Type B pancreatic cell (in vitro differentiated cells): ENCODE measurements at places on chromosomes 7 and 10.

DNA sequence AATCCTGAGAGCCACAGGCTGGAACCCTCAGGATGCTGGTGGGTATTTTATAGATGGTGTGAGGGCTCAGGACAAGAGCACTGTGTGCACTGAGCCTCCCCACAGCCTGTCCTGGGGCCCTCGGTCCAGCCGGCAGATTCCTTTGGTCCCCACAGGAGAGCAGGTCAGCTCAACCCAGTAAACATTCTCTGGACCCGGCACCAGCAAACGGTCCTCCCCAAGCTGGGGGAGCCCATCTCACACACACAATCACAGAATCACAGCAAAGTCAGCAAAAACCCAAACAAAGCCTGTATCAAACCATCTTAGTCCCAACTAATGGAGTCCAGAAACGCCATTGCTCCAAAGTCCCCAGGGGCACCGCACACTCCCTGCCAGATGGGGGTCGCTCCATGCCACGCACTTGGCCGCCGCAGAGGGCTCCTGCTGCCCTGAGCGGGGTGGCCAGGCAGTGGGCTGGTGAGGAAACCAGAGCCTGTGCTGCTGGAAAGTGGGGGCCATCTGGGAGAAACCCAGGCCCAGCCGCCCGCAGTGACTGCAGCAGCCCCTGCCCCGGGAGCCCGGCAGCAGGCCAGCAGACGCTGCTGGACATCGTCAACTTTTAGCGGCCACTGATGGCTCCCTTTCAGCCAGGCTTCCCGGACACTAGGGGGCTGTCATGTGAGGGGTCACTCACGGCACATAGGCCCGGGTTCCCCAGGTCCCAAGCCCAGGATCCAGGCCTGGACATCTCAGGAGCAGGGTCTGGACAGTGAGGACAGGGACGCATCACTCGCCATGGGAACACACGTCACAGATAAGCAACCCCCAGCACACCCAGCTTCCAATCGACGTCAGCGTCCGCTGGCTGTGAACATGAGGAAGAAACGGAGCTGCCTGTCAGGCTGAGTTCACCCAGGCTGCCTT lies 52.6 kb downstream of the DPYSL4 start:
- H3K27ac ChIP-seq, result no peak overlapping the region
- no peak overlapping the region for H3K4me3 ChIP-seq
- H3K27me3 ChIP-seq, result no peaks in the 10 kb centered on the region
- H3K4me1 ChIP-seq, result peaks cover 24% of the 10 kb centered on the region
- DNase-seq, result no peak

GRCh38 chr7:138023618-138024342 lies 21.9 kb upstream of the CREB3L2 start:
- H3K36me3 ChIP-seq, result no peaks in the 10 kb centered on the region
- H3K4me1 ChIP-seq, result no peaks in the 10 kb centered on the region
- H3K4me3 ChIP-seq, result no peak overlapping the region
- no peak for DNase-seq
- H3K27me3 ChIP-seq, result no peaks in the 10 kb centered on the region
- H3K27ac ChIP-seq, result no peak overlapping the region

- no peak overlapping the region for H3K4me3 ChIP-seq
- peaks cover 54% of the 10 kb centered on the region for H3K4me1 ChIP-seq
- no peak overlapping the region for H3K27ac ChIP-seq
- peaks cover 4% of the 10 kb centered on the region for H3K36me3 ChIP-seq
- DNase-seq, result no peak
These were observed 36.5 kb downstream of the ZMIZ1 start for GRCh38 chr10:79105150-79105739.

- no peak for DNase-seq
- no peaks in the 10 kb centered on the region for H3K36me3 ChIP-seq
These were observed 558.9 kb downstream of the REEP3 start for GRCh38 chr10:64080071-64080470.

DNA sequence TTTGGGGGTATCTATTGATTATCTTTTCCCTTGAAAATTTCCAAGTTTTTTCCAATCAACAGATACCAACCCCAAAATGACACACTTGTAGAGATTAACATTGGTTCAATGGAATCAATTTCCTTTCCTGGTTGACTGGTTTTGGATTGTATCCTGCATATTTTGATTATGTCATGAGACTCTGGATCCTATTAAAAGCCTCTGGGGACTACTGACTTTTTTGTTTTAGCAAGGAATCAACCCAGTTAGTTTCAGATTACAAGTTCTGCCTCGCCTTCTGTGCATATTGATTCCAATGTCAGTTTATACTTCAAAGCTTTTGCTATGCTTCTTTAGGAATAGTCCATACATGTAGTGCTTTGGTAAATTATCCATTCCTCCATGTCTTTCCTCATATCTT lies 29.2 kb downstream of the COPG2 start:
- no peak for DNase-seq
- peaks cover 3% of the 10 kb centered on the region for H3K4me1 ChIP-seq
- H3K27ac ChIP-seq, result no peak overlapping the region
- H3K27me3 ChIP-seq, result no peaks in the 10 kb centered on the region
- H3K4me3 ChIP-seq, result no peak overlapping the region
- H3K36me3 ChIP-seq, result peaks cover 41% of the 10 kb centered on the region

DNA sequence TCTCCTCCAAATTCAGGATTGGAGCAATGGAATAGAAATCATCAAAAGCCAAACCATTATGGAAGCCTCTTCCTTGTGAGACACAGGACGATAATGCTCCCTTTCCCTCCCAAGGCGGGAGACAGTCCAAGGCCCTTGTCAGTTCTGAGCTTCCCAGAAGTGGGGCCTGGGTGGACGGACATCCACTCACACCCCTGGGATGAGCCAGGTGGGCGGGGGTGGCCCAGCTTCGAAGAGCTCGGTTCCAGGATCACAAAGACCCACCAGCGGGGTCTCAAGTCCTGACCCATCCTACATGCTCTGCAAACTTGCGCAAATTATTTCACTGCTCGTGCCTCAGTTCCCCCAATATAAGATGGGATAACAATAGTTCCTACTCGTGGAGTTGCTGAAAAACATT lies 10.1 kb upstream of the FOXL3 start:
- DNase-seq, result no peak
- no peaks in the 10 kb centered on the region for H3K36me3 ChIP-seq
- peaks cover 41% of the 10 kb centered on the region for H3K27me3 ChIP-seq
- H3K4me3 ChIP-seq, result no peak overlapping the region

- no peaks in the 10 kb centered on the region for H3K27me3 ChIP-seq
- no peaks in the 10 kb centered on the region for H3K36me3 ChIP-seq
- no peak for DNase-seq
- no peak overlapping the region for H3K27ac ChIP-seq
These were observed 59.5 kb downstream of the CACNA2D1 start for GRCh38 chr7:82384051-82384464.

DNA sequence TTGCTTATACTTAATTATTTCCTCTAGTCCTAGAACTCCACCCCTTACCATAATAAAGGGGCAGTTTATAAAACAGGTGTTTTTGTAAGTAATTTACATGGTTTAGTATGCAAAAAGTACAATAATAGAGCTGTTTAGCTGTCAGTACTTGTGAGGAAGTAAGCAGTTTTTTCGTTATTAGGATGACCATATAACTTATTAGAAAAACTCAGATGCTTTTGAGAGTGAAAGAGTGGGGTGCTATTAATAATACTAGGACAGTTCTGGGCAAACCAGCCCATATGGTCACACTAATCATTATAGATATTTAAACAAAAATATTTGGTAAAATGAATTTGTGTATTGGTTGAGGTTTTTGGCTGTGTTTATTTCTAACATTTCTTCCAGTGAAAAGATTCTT lies 201.9 kb upstream of the KAT6B start:
- peaks cover 15% of the 10 kb centered on the region for H3K36me3 ChIP-seq
- H3K27ac ChIP-seq, result no peak overlapping the region
- no peak overlapping the region for H3K4me3 ChIP-seq
- H3K27me3 ChIP-seq, result no peaks in the 10 kb centered on the region
- DNase-seq, result no peak
